Coronary artery (tissue), 2 donors: ENCODE measurements at places on chromosomes 4 and X.

DNA sequence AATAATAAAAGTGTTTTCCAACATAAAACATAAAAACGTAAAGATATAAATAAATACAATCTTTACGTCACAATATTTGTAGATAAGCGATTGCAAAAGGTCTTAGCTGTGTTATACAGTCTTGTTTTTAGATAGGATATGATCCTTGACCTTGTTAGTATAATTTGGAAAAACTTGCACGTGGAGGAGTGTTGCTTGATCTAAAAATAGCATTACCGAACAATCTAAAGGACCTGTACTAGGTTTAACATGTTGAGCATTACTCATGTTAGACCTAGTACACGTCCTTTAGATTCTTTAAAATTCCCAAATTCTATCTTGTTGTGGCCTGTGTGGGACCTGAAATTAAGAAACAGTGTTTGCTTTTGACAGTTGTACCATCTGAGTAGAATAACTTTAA is 1.6 kb downstream of the METAP1 start:
- no peak for DNase-seq

GRCh38 chrX:19776753-19777152 is 110.6 kb downstream of the SH3KBP1 start:
- DNase-seq: no peak

DNA sequence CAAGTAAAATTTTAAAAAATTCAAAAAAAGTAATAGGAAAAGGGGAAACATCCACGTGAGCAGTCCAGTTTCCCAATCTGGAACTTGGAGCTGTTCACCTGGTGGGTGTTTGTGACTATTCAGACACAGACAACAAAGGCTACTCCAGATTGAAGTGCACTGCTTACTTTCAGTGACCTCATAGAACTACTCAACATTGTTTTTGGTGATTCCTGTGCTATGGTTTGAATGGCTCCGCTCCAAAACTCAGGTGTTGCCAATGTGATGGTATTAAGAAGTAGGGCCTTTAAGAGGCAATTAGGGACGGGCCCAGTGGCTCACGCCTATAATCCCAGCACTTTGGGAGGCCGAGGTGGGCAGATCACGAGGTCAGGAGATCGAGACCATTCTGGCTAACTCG is 22.1 kb downstream of the SH3RF1 start:
- no peak for DNase-seq

DNA sequence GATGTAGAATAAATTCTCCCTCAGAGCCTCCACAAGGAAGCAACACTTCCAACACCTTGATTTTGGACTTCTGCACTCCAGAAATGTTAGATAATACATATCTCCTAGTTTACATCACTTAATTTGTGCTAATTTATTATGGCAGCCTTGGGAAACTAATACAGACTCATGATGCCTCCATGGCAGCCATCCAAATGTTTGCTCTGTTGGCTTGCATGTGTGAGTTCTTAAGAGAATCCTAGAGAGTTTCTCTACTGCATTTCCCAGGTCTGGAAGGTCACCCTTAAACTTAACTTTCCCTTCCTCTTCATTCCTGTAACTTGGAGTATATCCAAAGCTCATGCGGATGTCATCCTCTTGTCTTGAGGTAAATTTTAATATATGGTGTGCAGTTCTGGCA is 956.1 kb downstream of the ADGRL3 start:
- DNase-seq: no peak

- DNase-seq: no peak
Observed at GRCh38 chr4:67576538-67576937, 18.0 kb downstream of the STAP1 start.

DNA sequence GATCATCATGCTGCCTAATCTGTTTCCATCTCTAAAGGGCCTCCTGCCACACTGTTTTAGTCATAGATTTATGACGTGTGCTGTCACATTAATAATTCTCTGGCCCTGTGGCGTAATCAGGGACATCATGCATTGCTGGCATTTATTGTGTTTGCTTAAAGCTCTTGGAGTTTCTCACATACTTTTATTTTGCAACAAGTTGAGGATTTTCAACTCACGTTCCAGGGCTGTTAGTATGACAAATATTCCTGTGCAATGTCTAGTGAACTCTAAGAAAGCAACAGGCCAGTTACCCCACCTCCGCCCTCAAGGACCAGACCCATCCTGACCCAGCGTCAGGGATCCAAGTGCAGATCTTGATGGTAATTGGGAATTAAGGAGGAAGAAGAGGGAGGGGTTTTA is 7.8 kb upstream of the PIGA start:
- no peak for DNase-seq

- no peak for DNase-seq
Observed at GRCh38 chr4:127045861-127046260, 586.9 kb upstream of the INTU start.

DNA sequence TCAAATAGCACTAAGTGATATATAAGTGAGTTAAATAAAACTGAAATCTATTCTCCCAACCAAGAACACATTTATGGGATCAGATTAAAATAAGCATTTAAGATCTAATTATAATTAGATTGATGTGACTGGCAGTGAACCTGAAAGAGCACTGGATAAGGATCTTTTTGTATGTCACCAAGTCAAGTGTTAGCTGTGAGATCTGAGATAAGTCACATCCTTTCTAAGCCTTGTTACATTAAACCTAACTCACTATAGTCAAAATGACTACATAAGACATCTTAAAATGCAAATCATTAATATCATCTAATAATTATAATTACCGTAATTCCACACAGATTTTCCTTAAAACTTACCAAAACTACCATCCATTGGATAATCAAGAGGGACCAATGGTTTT is 1.6 kb downstream of the CCNA2 start:
- no peak for DNase-seq

GRCh38 chr4:173698557-173699262 is 168.7 kb upstream of the HAND2 start:
- DNase-seq: no peak

GRCh38 chr4:5158825-5159224 is 107.5 kb downstream of the STK32B start:
- no peak for DNase-seq

DNA sequence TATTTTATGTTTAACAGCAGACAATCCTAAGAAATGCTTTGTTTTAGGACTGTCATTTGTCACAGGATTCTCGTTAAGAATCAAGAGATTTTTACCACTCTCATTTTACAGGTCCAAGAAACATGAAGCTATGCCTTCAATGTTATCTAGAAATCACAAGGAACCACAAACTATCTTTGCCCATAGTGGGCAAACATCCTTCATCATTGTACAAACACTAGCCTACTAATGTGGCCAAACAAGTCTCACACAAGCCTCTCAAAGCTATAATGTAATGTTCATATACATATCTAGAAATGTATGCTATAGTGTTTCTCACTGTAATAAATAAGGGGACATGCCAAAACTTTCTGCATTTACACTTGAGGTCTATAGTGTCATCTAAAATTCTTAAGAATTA is 26.8 kb downstream of the ZMAT1 start:
- no peak for DNase-seq

DNA sequence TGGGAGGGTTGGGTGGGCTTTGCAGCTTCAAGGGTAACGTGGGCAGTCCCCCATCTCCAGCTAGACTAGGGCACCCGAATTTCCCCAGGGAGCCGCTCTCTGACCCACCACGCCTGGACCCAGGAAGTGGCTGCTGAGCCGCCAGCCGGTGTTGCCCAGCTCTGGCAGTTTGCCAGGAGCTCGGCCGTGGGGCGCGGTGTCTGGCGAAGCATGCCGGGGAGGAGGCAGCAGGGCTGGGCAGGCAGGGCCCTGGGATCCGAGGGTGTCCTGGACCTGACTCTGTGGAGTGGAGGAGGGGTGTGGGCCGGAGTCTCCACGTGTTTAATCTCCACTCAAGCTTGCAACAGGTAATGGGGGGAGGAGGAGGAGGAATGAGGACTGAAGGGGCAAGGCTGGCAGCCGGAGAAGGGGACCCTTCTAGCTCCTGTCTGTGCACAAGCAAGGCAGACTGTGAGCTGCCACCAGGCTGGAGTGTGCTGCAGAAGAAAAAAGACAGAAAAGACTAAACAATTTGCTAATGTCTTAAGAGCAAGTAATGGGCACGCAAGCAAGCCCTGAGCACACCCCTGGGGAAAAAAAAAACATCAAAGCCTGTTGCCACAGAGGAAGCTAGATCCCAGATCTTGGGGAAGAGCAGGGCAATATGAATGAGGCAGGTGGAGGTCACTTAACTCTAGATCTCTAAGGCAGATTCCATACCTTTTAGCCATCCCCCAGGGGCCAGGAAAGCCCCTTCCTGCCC is 2.4 kb downstream of the LONRF3 start:
- peak; percentile 78 for DNase-seq

DNA sequence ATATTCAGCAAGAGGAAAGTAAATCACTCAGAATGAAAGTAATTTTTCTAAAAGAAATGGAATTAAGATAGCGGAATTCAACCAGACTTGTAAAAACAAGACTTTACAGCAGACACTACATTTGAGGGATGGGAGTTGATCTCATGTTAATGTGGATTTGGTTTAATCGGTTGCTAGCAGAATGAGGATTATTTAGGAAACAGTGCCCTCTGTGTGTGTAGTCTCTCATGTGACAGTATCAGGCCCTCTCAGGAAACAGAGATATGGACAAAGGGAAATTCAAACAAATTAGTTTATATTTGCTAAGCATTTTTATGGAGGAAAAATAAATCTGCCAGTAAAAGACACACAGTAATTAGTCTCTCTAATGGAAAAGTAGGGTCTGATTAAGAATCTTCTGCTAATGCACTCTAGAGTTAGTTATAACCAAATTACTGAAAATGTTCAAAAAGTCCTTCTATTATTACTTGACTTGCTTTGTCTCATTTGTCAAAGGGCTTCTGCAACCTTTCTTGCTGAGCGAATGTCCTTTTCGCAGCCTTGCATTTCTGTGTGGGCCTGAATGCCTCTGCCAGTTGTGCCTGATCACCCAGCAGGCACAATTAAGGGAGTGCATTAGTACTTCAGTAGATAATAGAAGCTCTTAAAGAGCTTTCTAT is 1282.3 kb upstream of the TENM3 start:
- DNase-seq: no peak

DNA sequence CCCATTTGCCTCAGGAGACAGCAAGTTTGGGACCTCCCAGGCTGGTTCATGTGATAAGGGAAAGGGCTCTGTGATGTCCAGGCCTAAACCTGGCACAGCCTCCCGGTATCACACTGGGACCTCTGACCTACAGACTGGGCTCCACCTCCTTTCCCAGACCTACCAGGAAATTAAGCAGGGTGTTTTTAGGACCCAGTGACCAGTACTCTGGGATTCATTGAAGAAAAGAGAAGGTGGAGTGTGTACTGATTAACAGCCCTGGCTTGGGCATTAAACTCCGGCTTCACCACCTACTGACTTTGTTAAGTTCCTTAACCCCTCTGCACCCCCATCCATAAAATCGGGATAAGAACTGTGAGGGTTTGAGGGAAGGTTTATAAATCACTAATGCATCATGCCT is 28.6 kb downstream of the ASB9 start:
- no peak for DNase-seq

- peak; percentile 49 for DNase-seq
Observed at GRCh38 chr4:59583845-59584568, 1616.1 kb upstream of the ADGRL3 start.

DNA sequence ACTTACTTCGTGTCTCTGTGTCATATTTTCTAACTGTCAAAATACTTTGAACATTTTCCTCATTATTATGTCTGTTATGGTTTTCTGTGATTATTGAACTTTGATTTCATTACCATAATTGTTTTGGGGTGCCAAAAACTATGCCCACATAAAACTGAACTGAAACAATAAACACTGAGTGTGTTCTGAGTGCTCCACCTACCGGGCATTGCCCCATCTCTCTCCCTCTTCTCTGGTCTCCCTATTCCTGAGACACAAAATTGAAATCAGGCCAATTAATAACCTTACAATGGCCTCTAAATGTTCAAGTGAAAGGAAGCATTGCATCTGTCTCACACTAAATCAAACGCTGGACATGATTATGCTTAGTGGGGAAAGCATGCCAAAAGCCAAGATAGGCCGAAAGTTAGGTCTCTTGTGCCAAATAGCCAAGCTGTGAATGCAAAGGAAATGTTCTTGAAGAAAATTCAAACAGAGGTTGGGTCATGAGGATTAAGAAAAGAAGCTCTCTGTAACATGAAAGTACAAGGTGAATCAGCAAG is 972.3 kb downstream of the PCDH7 start:
- DNase-seq: no peak

GRCh38 chr4:81481151-81481550 is 9.4 kb upstream of the RASGEF1B start:
- DNase-seq: no peak

DNA sequence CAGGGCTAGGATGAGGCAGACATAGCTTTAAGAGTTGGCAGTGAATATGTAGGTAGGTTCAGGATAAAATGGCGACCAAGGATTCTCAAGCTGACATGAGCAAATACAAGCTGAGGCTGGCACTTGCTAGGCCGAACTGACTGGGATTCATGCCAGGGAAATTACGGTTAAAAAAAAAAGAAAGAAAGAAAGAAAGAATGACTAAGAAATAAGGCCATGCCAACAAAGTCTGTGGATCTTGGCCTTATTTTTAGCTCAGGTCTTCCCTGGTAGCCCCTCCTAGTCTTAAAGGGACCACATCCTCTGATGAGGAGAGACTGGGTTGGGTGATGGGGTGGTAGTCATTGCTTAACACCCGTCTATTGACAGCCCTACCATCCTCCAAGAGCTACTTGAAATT is 64.4 kb upstream of the KLHL13 start:
- DNase-seq: no peak

DNA sequence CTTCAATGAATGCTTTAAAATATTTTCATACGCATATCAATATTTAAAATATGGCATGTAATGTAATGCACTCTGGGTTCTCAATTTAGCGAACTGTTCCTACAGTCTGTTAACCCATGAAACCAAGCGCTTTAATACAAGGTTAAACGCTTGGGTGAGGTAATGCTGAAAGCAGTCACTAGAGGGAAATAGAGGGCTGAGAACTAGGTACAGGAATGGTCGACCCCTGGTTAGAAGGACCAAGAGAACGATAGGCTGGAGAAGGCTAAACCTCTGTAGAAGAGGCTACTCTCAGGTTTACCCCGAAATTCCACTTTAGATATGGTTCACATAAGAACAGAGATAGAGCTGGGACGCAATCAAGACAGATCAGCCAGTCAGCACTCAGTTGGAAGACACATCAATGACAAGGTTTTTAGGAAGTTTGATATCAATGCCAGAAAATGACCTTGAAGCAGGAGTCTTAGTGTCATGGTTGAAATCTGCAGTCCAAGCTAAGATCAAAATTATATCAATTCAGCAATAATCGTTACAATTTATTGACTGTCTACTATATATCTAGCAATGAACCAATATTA is 26.9 kb downstream of the ARSJ start:
- no peak for DNase-seq

- peak; percentile 17 for DNase-seq
Observed at GRCh38 chrX:1072637-1073377, 139.6 kb downstream of the CRLF2 start.

DNA sequence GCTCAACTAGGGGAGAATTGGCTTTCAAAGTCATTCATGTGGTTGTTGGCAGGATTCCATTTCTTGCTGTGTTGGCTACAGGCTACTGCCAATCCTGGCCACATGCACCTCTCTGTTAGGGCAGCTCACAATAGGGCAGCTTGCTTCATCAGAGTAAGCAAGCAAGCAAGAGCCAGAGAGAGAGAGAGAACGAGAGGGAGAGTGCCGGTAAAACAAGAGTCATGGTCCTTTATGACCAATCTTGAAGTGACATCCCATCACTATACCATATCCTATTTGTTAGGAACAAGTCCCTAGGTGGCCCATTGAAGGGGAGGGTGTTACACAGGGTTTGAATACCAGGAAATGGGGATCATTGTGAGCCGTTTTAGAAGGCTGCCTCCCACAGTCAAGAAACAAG is 33.0 kb upstream of the TLR2 start:
- DNase-seq: no peak
